Psoas muscle (tissue), 8 donors: ENCODE measurements at places on chromosomes 5 and 9. TPM values are rescaled to one million over a fixed set of nuclear protein-coding genes. Genes with fewer than 3 reads are reported as not detected.
A peak's percentile ranks its signal among the peaks of the same experiment; 100 is the strongest.

Gene ACOT12
- total RNA-seq, result not detected

- DNase-seq, result no peak
Measured at GRCh38 chr5:133203317-133204305, 151.8 kb downstream of the HSPA4 start.

GRCh38 chr5:1959725-1960581 lies 77.2 kb upstream of the IRX4 start:
- no peak for DNase-seq

Gene RASEF
- 0.11 TPM for total RNA-seq

GRCh38 chr5:74423383-74423782 lies 217.1 kb downstream of the ENC1 start:
- no peak for DNase-seq

Gene TESK1
- total RNA-seq, result 81.0 TPM

Gene PCDHGA12
- 6.9 TPM for total RNA-seq

DNA sequence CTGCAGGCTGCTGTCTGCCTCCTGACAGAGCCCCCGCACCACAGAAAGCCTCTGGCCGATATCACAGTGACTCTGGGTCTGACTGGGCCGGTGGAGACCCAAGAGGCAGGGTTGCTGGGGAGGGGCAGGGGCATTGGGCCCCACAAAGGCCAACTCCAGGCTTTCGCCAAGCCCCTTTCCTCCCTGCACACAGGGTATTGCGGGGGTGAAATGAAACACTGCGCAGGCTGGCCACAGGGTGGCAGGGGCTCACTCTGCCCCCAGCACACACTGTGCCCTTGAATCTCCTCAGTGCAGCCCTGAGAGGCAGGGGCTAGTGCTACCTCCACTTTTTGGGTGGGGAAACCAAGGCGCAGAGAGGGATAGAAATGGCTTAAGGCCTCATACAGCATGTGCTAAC lies 44.6 kb downstream of the BARX1 start:
- no peak for DNase-seq

DNA sequence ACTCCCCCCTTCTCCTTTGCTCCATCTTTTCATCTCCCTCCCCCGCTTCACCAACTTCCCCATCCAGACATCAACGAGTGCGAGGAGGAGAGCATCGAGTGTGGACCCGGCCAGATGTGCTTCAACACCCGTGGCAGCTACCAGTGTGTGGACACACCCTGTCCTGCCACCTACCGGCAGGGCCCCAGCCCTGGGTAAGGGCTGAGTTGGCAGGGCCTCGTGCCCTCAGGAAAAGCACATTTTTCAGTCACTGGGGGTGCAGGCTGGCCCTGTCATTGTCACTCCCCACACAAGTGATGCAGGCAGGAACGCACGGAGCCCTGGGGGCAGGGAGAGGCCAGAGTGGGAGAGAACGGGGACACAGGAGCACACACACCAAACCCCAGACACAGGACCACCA lies 12.4 kb upstream of the ASS1 start:
- DNase-seq, result no peak

- DNase-seq, result peak; percentile 10
Measured at GRCh38 chr5:1187234-1187949, 14.0 kb upstream of the SLC6A19 start.

DNA sequence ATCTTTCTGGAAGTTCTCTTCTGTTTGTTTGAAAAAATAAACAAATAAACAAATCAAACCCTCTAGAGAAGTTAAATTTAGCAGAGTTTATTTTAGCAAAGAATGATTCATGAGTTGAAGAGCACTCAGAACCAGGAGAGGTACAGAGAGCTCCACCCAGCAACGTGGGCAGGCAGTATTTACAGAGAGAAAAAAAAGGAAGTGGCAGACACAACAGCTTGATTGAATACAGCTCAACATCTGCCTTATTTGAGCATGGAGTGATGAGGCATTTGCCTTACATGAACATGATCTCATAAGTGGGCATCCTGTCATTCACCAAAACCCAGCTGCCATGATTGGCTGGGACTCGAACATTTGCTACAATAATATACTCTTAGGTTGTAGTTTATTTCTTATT lies 381.6 kb upstream of the ADAMTS16 start:
- no peak for DNase-seq

Gene GPR21
- not detected for total RNA-seq

GRCh38 chr5:119343766-119344165 lies 12.1 kb upstream of the TNFAIP8 start:
- no peak for DNase-seq

DNA sequence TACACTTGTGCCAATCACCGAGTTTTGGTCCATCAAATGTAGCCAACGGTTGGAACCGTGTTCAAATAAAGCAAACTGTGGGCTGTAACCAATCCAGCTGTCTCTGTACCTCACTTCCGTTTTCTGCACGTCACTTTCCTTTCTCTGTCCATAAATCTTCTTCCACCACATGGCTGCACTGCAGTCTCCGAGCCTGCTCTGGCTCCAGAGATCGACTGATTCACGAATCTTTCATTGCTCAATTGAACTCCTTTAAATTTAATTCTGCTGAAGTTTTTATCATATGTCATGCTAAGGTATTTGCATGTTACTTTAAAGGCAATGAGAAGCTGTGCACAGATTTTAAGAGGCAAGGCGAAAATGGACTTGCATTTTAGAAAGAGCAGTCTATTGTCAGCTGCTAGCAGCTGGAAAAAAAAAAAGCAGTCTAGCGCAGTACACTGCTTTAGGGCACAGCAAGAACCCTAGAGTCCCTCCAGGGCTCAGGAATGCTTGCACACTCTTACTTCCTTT lies 13.2 kb downstream of the TTC39B start:
- DNase-seq, result no peak

- no peak for DNase-seq
Measured at GRCh38 chr9:90814355-90814754, 12.7 kb downstream of the SYK start.

- no peak for DNase-seq
Measured at GRCh38 chr5:42555797-42556196, 132.6 kb downstream of the GHR start.

DNA sequence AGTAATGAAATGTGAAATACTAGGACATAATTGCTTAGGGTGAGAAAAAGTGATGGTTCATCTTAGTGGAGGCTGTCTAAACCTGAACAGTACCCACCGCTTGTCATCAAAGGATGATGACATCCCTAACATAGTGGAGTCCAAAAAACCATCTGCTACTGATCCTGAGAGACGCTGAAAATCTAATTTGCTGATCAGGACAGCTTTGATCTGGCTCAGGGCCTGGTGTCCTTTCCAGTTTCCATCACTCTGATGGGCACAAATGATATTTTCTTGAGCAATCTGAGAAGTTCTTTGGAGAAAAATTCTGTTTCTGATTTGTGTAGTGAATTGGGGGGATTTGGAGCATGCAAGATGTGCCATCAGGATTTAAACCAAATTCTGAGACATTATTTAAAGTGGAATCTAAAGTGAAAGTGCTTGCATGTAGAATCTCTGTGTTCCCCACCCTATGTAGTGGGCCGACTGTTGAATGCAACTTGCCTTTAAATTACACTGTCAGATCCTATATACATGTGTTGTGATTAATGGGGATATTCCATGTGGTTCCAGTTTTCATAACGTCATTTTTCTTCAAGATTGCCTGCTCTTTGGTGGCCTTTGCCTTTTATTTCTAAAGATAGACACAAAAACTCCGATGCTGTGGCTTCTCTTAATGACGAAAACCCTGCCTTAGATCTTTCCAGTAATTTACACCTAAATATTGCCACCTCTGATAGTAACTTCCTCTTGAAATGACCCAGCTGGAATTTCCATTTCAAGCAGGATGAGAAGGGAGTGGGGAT lies 213.2 kb downstream of the PCSK5 start:
- no peak for DNase-seq

DNA sequence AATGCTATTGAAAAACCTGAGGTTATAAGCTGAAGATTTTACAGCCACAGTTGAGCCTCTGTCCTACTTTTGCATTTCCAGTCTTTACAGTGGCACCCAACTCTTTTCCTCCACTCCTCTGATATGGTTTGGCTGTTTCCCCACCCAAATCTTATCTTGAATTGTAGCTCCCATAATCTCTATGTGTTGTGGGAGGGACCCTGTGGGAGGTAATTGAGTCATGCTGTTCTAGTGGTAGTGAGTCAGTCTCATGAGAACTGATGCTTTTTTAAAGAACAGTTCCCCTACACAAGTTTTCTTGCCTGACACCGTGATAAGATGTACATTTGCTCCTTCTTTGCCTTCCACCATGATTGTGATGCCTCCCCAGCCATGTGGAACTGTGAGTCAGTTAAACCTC lies 646.1 kb upstream of the SEMA6A start:
- no peak for DNase-seq

Gene ABO
- 0.83 TPM for total RNA-seq

- no peak for DNase-seq
Measured at GRCh38 chr9:38227656-38228055, 158.6 kb upstream of the SHB start.

- no peak for DNase-seq
Measured at GRCh38 chr9:38029915-38030638, 39.0 kb downstream of the SHB start.

- DNase-seq, result peak; percentile 58
Measured at GRCh38 chr9:69131682-69132081, 42.4 kb upstream of the TJP2 start.

Gene TERT
- total RNA-seq, result not detected

GRCh38 chr9:121073038-121073437 lies 1.7 kb upstream of the CNTRL start:
- DNase-seq, result peak; percentile 27

DNA sequence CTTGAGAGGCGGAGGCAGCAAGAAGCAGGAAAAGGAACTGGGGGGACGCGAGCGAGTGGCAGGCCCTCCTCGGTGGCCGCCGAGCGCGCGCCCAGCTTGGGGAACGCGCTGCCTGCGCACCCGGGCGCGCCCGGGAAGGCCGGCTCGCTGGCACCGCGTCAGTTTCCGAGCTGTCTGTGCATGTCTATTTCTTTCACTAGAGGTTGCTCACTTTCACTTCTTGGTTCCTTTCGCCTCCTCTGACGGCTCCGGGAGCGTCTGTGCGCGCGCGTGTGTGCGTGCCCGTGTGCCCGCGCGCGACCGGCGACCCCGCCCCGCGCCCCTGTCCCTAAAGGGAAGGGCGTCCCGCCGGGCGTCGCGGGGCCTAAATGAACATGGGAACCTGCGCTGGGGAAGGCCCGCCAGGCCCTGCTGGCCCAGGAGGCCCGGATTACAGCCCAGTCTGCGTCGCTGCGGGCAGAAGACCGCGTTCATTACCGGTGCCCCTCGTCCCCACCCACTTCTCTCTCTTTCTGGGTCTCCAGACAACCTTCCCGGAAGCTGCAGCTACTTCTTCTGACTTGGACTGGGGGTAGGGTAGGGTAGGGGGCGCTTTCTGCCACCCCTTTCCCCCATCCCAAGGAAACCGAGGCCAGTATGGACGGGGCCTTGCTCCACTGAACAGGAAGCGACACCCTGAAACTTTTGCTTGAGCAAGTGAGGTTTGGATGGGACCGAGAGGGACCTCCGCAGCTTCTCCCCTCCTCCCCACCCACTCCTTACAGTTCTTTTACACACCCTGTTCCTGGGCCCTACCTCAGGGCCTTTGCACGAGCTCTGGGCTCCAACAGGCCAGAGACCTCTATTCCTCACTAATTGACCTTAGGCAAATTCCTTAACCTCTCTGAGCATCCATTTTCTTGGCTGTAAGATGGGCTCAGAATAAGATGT lies 205.8 kb upstream of the IER5L start:
- DNase-seq, result peak; percentile 86

GRCh38 chr5:78801413-78801812 lies 152.8 kb upstream of the LHFPL2 start:
- no peak for DNase-seq
